ENCODE measurements at places on chromosomes 7 and 10.

DNA sequence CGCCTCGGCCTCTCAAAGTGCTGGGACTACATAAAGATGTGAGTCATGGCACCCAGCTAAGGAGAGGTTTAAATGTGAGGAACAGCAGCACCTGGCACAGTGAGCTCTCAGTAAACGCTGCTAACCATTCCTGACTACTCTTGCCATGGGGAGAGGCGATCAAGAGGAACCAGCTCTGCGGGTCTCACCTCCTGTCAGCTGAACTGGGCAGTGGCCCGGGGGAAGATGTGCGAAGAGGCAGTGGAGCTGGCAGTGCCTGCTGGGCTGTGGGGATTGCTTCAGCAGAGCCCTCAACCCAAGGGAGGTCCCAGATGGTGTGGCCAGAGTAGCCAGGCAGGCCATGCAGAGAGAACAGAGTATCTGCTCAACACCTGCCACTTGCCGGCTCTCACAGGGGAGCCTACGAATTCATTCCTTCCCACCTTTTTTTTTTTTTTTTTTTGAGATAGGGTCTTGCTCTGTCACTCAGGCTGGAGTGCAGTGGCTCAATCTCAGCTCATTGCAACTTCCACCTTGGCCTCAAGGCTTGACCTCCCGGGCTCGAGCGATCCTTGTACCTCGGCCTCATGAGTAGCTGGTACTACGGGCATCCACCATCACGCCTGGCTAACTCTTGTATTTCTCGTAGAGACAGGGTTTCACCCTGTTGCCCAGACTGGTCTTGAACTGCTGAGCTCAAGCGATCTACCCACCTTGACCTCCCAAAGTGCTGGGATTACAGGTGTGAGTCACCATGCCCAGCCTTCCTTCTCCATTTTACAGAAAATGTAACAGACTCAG is 6.8 kb downstream of the POLM start:
- no peak for DNase-seq

GRCh38 chr10:30068492-30069223 is 9.3 kb upstream of the JCAD start:
- DNase-seq = no peak

- DNase-seq = no peak
Measured at GRCh38 chr7:84822941-84823510, 363.8 kb downstream of the SEMA3D start.

DNA sequence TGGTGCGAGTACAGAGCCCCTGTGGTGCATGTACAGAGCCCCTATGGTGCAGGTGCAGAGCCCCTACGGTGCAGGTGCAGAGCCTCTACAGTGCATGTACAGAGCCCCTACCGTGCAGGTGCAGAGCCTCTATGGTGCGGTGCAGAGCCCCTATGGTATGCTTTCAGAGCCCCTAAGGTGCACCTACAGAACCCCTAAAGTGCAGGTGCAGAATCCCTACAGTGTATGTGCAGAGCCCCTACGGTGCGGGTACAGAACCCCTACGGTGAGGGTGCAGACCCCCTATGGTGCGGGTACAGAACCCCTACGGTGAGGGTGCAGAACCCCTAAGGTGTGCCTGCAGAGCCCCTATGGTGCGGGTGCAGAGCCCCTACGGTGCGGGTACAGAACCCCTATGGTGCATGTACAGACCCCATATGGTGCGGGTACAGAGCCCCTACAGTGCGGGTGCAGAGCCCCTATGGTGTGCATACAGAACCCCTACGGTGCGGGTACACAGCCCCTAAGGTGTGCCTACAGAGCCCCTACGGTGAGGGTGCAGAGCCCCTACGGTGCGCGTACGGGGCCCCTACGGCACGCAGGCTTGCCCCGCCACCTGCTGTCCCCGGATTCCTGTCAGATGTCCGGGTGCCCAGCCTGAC is 53.5 kb downstream of the MGMT start:
- no peak for DNase-seq

DNA sequence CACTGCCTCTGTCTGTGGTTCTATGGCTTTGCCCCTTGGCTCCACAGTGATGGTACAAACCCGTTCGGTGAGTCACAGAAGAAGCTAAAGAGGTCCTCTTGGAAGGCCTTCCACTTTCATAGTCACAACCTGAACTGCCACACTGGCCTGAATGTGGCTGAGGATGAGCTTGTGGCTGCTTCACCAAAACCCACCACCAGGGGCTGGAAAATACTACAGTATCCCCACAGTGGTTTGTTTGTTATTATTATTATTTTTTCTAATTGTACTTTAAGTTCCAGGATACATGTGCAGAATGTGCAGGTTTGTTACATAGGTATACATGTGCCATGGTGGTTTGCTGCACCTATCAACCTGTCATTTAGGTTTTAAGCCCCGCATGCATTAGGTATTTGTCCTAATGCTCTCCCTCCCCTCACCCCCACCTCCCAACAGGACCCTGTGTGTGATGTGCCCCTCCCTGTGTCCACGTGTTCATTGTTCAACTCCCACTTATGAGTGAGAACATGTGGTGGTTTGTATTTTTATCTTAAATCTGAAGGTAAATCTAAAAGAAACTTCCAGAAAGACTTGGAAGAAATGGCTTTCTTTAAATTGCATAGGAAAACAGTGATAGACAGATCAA is 160.8 kb upstream of the NPSR1 start:
- DNase-seq = no peak

- DNase-seq = no peak
Measured at GRCh38 chr10:15787426-15787825, 67.7 kb upstream of the ITGA8 start.

GRCh38 chr10:132551093-132551807 is 13.7 kb downstream of the INPP5A start:
- DNase-seq = no peak

- DNase-seq = no peak
Measured at GRCh38 chr7:39904077-39904486, 46.0 kb upstream of the CDK13 start.

GRCh38 chr10:71366690-71367089 is 30.0 kb upstream of the CDH23 start:
- DNase-seq = no peak

DNA sequence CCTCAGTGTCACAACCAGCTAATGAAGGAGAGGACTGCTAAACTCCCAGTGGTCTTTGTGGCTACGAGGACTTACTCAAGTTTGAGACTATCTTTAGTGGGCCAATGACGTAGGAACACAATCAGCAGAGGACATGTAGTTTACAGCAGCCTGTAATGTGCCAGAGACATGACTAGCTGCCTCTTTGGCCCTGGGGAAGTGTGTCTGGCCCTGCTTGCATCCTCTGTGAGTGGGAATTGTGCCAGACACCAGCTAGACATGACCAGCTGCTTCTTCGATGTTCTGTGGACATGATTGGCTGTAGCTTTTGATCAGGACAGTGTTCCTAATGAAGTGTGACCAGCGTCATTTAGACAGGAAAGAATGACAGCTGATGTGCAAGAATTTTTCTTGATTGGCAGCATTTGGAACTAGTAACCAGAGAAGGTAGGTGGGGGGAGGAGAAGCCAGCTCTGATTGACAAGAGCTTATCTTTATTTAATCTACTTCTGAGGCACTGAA is 141.7 kb downstream of the AUTS2 start:
- DNase-seq = no peak

GRCh38 chr7:71334541-71334940 is 202.6 kb downstream of the GALNT17 start:
- DNase-seq = no peak

- no peak for DNase-seq
Measured at GRCh38 chr7:80359476-80359875, 152.4 kb downstream of the GNAT3 start.

DNA sequence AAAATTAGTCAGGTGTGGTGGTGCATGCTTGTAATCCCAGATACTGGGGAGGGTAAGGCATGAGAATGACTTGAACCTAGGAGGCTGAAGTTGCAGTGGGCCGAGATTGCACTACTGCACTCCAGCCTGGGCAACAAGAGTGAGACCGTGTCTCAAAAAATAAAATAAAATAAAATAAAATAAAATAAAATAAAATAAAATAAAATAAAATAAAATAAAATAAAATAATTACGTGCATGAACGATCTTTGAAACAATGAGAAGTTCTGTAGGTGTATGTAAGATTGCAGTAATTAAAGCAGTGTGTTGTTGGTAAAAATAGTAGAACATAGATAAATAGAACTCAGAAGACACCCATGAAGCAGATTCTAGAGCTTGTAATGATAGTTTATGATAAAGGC is 348.5 kb downstream of the ANKRD30A start:
- no peak for DNase-seq

GRCh38 chr7:57218196-57218716 is 86.0 kb upstream of the ZNF479 start:
- DNase-seq = no peak
